ENCODE measurements at places on chromosomes 16 and 17.

DNA sequence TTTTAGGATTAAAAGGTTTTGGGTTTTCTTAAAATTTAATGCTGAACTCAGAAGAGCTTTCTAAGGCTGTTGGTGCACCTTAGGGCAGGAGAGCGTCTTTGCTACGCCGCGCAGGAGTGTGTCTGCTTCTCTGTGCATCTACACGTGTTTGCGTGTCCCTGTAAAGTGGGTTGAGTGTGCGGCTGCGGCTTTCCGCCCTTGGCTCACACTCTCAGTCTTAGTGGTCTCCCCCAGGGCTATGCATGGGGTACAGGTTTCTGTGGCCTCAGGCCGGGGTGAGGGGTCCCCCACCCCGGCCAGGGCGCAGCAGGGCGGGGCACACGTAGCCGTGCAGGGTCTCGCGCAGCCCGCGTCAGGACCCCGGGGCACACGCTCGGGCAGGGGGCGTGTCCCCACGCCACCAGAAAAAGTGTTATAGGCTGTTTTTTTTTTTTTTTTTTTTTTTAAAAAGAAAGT lies 727 bp upstream of the TENT4B start:
- DNase-seq = peak; percentile 33

GRCh38 chr16:56744996-56745640 lies 15.2 kb downstream of the NUP93 start:
- no peak for DNase-seq

DNA sequence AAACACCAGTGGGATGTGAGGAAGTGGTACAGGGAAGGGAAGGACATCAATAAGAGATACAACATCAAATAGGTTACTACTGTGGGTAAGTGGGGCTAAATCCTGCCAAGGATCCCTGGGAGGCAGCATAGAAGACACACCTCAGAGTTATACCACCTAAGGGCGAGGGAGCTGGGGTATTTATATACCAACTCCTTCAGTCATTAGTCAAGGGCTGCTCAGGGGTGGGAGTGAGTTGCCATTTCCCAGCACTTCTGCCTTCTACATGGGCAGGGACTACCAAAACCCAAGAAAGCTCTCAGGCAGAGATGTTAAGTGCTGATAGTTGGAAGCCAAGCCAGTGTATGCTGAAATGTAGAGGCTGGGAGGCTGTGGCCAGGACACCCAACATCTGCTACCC lies 57.5 kb upstream of the MARCHF10 start:
- DNase-seq = no peak

DNA sequence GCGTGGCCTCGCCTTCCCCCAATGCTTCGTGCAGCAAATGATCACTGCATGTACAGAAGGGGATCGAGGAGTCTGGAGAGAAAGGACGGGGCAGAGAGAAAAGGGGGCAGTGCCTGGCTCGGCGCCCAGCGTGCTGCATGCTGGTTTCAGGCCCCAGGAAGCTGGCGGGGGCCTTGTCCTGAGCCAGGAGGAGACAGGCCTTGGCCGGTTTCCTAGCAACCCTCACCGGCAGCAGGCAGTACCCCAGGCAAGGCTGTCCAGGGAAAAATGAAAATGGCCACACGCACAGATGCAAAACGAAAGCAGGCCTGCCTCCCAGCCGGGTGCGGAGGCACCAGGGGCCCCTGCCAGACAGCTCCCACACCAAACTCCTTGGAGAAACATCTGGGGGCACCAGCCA lies 126.3 kb downstream of the ZFHX3 start:
- peak; percentile 71 for DNase-seq

DNA sequence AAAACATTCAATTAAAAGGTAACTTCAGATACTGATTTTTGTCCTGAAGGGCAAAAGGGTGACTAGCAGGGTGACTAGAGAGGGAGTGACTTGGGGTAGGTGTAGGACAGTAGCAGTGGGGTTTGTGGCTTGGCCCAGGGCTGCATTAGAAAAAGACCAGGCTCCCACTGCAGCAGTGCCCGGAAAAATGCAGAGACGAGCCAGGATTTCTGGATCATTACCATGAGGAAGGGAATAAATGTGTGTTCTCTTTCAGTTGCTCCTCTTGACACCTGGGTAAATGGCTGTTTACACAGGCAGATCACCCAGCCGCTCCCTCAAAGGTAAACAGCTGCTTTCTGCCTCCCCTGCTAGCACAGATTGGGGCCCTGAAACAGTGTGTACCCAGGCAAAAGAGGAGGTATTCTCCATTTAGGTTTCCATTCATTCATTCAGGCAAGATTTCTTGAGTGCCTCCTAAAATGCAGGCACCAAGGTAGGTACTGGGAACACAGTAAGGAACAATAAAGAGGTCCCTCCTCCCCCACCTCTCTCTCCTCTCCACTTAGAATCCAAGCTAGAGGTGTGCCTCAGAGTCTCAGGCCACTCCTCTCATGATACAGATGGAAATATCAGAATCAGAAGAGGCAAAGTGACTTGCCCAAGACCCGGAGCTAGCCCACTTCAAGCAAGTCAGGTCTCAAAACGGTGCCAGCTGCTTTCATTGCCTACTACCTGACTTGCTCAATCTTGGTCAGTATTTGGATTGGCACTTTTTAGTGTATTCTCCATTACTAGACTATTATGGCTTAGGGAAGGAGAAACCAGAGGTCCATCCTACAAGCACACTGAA lies 15.2 kb upstream of the TOX3 start:
- DNase-seq = no peak

DNA sequence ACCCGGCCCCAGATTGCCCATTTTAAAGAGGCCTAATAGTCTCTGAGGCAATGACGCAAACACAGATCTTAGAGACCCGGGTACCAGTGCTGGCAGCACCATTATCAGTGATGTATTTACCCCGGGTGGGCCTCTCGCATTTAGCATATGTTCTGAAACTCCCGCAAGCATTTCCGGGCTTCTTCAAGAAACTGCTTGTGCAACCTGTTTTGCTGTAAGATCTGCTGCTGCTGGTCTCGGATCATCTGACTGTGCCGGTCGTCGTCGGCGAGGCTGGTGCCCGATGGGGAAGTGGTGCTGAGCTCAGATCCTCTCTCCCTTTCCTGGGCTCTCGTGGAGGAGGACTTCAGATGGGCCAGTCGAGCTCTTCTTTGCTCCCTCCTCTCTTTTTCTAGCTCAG lies 12.5 kb downstream of the CEP295NL start:
- no peak for DNase-seq

- no peak for DNase-seq
These were observed 316.9 kb downstream of the HAPSTR1 start for GRCh38 chr16:9408297-9408878.

GRCh38 chr17:82647593-82648164 lies 565 bp downstream of the WDR45B start:
- no peak for DNase-seq

GRCh38 chr16:66364959-66365306 lies 1.6 kb upstream of the CDH5 start:
- DNase-seq = no peak

- no peak for DNase-seq
These were observed 13.1 kb downstream of the CPSF4L start for GRCh38 chr17:73248532-73248931.

DNA sequence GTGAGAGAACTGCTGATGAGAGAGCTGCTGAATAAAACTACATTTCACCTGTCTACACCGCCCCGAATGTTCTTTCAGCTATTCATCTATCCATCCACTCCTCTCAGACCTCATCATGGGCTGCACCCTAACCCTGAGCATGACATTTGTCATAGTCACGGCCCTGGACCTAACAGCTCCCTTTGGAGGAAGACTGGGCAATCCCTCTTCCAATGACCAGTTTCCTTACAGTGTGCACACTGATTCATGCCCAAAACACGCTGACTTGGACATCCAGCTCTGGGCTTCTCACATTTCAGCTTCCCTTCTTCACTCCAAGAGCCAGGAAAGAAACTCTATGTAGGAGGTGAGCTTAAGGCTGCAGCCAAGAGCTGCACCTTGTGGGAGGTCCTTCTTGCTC lies 41.8 kb upstream of the ARL4D start:
- peak; percentile 91 for DNase-seq

- DNase-seq = peak; percentile 96
These were observed 4.3 kb downstream of the CAMKK1 start for GRCh38 chr17:3888343-3889171.

GRCh38 chr16:13793841-13794409 lies 126.0 kb upstream of the ERCC4 start:
- no peak for DNase-seq

DNA sequence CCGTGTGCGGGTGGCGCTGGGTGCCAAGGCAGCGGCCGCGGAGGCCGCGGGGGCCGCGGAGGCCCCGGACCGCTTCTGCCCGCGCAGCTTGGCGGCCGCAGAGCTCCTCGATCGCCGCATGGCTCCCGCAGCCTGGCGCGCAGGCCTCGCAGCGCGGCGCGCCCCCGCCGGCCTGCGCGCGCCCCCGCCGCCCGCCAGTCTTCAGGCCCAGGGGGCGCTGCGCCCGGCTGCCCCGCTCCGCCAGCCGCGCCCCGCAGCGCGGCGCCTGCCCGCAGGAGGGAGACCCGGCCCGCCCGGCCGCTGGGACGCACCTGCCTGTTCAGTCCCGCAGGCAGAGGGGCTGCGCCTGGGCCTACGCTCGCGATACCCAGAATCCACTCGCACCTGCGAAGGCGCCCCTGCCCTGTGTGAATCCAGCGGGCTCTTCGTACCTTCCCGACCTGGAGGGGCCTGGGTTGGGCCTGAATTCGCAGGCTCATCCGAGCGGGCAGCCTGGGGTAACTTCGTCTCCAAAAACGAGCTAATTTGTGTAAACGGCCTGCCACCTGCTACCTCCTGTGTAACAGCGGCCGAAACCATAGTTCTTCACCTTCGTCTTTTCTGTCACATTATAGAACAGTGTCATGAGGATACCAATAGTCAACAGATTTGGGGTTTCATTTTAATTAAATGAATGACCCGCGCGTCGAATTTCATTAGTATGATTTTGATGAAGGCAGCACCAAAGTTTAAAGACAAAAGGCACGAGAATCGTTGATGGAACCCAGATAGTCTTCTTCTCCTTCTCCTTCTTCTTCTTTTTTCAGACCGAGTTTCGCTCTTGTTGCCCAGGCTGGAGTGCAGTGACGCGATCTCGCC lies at the start of gene CENPV:
Gene CENPV (minus strand): TSS at position 153 of the 858 bp plus-strand sequence. CDS start 33 bp downstream, at position 120.
- peak; percentile 29 for DNase-seq

DNA sequence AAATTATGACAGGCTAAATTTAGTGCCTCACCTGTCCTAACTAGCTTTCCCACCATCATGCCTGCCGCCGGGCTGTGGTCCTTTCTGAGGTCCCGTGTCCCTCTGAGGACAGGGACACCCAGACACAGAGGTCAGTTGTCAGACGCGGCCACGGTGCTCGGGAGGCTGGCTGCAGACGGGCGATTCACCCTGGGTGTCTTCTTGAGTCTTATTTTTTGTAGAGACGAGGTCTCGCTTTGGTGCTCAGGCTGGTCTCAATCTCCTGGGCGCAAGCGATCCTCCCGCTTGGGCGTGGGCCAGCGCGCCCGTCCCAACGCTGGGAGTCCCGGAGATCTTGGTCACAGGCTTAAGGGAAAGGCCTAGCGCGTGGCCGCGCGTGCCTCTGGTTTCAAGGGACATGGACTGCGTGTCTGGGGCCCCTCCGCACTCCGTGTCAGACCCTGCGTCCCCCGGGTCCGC lies 797 bp upstream of the RAB11FIP3 start:
- no peak for DNase-seq

- DNase-seq = peak; percentile 81
These were observed at the start of gene GIT1 for GRCh38 chr17:29589524-29590410. TSS of gene GIT1 (minus strand) at chr17:29589648. CDS start at chr17:29589378, 270 bp downstream.

DNA sequence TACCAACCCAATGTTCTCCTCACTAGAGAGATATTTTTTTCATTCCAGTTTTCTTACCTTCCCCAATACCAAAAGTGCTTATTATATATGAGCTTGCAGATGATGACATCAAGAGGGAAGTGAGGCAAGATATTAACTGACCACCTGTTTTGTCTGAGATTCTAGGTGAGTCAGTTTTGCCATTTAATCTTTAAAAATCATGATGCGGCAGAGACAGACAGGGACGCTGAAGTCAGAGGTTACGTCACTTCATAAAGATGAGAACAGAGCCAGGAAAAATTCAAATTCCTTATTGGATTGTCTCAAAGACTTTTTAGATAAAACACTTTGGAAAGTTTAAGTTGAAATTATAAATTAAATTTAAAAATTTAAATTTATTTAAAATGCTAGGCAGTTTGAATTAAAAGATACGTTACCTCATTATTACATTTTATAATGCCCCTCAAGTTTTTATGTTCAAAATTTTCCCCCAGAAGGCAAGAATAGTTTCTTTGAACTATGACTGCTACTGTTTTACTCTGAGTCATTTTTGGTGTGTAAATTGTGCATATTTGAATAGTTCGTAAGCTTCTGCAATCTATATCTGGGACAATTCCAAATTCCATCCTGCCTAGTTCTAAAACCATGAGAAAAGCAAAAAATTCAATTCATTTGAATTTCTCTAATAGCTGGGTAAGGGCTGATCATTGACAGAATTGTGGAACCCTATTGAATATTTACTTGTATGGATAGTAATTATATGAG lies 839.6 kb upstream of the GOT2 start:
- peak; percentile 71 for DNase-seq

- no peak for DNase-seq
These were observed 14.1 kb upstream of the NGFR start for GRCh38 chr17:49480836-49481615.

- DNase-seq = no peak
These were observed 24.6 kb upstream of the FMNL1 start for GRCh38 chr17:45197108-45197507.

GRCh38 chr17:58279736-58280479 lies 827 bp downstream of the MPO start:
- no peak for DNase-seq

GRCh38 chr16:74079232-74079586 lies 217.4 kb upstream of the PSMD7 start:
- DNase-seq = no peak

- DNase-seq = peak; percentile 37
These were observed 16.1 kb downstream of the PLK1 start for GRCh38 chr16:23694644-23695373.

GRCh38 chr17:61219460-61219859 lies 180.2 kb upstream of the TBX2 start:
- DNase-seq = peak; percentile 70

GRCh38 chr16:81562174-81562849 lies 117.7 kb downstream of the CMIP start:
- DNase-seq = no peak

- peak; percentile 63 for DNase-seq
These were observed 18.2 kb upstream of the ABR start for GRCh38 chr17:1197781-1198490.

DNA sequence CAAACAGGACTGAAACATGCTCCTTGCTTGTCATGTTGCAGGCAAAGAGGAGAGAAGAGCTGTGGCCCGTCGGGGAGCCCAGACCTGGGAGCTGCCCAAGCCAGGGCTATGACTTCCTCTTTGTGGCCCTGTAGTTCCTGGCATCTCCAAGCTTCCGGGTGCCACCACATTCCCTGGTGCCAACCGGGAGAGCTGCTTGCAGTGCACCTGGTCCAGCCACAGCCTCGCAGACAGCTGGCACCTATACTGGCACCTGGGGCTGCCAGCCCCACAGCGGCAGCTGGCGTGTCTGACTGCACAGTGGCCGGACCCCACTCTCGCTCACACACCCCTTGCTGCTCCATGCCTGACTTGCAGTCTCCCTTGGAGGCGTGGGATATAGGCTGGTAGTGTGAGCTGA lies 37.1 kb upstream of the FOXJ1 start:
- DNase-seq = no peak
